Activated CD4-positive, alpha-beta T cell treated with anti-CD3 and anti-CD28 coated beads for 48 hours (primary cell): ENCODE measurements at places on chromosomes 6 and 20.

DNA sequence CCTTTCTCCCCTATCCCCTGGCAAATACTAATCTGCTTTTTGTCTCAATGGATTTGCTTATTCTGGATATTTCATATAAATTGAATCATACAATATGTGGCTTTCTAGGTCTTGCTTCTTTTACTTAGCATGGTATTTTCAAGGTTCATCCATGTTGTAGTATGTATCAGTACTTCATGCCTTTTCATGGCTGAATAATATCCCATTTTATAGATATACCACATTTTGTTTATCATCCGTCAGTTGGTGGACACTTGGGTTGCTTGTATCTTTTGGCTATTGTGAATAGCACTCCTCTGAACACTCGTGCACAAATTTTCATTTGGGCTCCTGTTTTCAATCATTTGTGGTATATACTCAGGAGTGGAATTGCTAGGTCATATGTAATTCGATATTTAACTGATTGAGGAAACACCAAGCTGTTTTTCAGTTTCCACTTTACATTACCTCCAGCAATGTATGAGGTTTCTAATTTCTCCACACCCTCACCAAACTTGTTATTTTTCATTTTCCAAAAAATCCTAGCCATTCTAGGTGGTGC is 30.5 kb upstream of the RIPPLY2 start:
- DNase-seq, result no peak

DNA sequence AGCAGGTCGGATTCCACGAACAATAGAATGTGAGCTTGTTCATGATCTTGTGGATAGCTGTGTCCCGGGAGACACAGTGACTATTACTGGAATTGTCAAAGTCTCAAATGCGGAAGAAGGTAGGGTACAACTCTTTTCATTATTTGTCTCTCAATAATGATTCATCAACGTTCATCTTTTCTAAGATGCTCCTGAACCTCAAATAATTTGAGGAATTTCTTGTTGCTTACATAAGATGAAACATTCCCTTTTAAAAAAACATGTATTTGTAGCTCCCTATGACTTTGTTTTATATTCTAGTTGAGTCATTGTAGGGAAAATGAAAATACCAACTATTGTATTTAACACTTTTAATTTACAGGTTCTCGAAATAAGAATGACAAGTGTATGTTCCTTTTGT is 17.0 kb downstream of the MCM8 start:
- DNase-seq, result no peak

DNA sequence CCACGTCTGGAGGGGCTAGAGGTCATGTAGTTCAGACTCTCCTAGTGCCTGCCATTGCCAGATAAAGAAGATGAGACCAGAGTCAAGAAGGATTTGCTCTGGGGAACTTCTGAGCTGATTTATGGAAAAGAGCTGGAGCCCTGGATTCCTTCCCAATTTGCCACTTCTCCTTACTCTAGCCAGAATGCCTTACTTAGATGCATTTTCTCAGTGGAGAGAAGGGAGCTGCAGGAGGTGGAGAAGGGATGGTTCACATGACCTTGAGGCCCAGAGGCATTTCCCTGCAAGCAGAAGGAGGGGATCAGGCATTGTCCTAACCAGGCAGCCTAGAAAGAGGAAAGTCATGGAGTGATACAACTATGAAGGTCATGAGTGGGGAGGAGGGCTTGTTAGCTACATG is 122.2 kb downstream of the UNC5CL start:
- no peak for DNase-seq

DNA sequence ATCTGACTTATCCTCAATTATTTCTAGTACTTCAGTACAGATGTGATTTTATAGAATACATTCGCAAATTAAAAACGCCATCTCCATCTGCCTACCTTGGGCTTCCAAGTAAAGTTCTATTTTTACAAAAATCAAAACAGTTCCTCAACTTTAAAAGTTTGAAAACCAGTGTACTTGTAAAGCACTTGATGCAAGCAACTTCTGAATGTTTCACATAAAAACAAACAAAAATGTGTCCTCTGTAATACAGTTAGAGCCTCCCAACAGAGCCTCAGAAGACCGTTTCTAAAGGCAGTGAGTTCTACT is 384 bp upstream of the MANEA start:
- DNase-seq, result no peak

DNA sequence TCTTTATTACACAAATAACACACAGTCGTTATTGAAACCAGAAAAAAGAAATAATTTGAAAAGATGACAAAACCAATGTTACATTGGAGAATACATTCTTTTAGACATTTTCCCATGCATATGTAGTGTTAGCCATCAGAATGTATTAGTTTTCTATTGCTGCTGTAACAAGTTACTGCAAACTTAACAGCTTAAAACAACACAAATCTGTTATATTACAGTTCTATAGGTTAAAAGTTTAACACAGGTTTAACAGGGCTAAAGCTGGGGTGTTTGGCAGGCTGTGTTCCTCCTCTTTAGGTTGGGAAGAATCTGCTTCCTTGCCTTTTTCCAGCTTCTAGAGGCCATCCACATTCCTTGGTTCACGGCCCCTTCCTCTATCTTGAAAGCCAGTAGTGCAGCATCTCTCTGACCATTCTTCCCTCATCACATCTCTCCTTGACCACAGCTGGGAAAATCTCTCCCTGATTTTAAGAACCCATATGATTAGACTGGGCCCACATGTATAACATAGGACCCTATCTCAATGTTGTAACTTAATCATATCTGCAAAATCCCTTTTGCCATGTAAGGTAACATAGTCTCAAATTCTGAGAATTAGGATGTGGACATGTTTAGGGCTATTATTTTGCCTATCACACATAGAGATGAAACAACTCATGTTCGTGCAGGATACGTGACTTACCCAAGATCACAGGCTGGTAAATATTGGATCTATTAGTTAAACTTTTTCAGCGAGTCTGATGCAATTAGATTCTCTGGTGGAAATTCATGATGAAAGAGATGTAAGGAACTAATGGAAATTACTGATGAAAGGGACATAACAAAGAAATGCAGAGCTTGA is 145.4 kb upstream of the TMEM170B start:
- DNase-seq, result no peak

DNA sequence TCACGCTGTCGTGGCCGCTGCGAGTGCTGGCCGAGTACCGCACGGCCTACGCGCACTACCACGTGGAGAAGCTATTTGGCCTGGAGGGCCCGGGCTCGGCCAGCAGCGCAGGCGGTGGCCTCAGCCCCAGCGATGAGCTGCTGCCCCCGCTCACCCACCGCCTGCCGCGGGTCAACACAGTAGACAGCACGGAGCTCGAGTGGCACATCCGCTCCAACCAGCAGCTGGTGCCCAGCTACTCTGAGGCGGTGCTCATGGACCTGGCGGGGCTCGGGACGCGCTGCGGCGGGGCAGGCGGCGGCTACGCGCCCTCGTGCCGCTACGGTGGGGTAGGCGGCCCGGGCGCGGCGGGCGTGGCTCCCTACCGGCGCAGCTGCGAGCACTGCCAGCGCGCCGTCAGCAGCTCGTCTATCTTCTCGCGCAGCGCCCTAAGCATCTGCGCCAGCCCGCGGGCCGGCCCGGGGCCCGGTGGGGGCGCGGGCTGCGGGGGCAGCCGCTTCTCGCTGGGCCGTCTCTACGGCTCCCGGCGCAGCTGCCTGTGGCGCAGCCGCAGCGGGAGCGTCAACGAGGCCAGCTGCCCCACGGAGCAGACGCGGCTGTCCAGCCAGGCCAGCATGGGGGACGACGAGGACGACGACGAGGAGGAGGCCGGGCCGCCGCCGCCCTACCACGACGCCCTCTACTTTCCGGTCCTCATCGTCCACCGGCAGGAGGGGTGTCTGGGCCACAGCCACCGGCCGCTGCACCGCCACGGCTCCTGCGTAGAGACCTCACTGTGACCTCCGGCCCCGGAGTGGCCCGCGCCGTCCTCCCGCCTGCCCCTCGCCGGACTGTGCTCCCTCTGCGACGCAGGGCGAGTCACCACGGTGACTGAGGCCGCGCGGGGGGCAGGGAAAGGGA is 5.7 kb downstream of the TMEM151B start:
- DNase-seq, result peak; percentile 45

- no peak for DNase-seq
Measured at GRCh38 chr6:150420926-150421325, 52.1 kb downstream of the IYD start.
